ENCODE measurements at places on chromosomes 6 and 20.

DNA sequence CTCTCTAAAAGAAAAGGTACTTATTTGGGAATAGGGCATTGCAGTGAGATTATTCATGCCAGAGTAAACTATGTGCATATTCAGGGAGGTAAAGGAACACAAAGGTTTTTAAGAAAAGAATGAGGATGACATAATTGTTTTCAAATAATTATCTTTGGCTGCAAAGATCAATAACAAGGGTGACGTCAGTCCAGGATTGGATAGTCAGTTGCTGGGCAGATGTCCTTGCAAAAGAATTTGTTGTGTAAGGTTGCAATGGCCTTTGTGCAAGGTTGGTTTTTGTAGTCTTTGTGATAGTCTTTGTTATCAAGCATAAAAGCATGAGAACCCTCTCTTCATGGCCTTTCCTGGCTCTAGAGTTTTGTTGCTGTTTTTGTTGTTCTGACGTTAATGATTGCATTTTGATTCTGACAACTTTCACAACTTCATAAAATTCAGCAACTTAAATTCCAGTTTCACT lies 17.7 kb downstream of the LOC128125822 start:
- no peak for DNase-seq

GRCh38 chr20:35226126-35226883 lies at the start of gene MMP24:
Gene MMP24 (plus strand): TSS chr20:35226690. CDS start chr20:35226739, 49 bp downstream.
- no peak for DNase-seq

DNA sequence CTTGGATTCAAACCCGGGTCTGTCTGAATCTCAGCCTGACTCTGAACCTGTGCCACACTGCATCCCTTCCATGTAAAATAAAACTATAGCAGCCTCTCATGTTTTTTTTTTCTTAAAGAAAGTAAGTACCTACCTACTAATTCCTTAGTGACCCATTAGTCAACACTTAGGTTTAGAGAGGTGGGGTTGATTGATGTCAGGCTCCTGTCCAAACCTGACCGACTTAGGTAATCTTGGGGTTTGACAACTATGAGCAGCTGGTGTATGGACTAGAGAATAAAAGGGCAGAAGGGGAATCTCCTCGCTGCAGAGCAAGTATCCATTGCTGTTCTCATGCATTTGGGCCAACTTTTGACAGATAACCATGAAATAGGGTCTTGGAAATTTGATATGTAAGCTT lies 6.5 kb downstream of the NKAIN2 start:
- DNase-seq = no peak

DNA sequence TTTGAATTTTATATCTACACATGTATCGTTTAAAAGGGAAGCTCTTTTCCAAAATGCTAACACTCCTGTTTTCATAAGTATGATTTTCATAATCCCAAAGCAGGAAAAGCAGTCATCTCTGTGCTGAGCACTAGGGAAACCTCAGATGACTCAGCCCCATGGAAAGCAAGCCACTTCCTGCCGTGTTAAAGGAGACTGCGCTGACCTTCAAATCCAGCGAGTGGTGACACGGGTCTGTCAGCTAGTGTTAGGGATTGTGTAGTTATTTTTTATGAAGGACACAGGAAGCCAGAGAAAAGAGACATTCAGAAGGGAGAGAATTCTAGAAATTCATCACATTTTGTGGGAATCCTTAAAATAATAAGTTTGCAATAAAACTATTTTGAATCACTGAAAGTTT lies 57.0 kb upstream of the CD93 start:
- DNase-seq = no peak
